ENCODE measurements at places on chromosomes 1 and 21.

DNA sequence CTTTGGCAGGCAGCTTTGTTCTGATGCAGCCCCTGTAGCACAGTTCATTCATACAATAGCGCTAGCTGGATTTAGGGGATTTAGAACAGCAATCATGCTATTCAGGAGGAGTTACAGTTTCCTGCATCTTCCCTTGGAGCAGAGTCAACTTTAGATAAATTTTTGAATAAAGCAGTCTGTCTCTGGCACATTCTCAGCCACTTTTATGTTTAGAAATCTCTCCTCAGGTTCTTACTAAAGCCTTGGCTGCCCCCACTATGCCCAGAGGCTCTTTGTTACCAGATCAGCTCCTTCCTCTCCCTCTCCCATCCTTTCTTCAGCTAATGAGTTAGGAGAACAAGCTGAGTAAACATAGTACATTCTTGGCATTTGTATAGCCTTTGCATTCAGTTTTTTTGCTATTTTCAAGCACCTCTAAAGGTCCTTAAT lies 17.0 kb upstream of the PIGC start:
- no peak for DNase-seq

- no peak for DNase-seq
Measured at GRCh38 chr1:241235256-241235897, 121.6 kb downstream of the RGS7 start.

DNA sequence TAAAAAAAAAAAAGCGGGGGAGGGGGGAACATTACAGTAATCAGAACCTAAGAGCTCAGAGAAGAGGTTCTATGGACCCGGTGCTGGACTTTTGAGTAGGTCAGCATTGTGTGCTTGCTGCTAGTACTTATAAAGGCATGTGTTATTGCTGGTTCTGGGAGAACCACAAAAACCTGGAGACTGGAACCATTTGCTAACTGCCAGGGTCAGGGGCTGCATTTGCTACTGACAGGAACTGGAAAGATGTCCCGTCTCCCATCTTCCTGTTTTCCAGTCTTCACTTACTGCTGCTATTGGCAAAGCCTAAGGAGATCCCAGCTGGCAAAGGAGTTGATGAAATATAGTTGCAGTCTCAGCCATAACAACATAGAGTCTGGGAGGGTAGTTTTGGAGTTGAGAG lies 4.3 kb downstream of the RNF2 start:
- DNase-seq: no peak

DNA sequence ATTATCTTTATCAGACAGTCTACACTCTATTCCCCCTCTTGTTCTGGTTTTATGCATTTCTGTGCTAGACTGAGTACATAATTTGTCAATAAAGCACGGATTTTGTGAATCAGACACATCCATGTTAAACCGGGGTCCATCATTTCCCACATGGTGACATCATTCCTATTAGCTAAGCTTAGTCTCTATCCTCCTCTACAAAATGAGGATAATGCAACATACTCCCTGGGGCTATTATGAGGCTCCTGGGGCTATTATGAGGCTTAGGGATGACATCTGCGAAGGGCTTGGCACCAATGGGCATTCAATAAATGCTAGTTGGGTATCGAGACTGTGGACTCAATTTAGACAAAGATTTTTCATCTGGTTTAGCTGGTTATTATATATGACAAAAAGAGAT lies 25.1 kb upstream of the APP start:
- DNase-seq: no peak

DNA sequence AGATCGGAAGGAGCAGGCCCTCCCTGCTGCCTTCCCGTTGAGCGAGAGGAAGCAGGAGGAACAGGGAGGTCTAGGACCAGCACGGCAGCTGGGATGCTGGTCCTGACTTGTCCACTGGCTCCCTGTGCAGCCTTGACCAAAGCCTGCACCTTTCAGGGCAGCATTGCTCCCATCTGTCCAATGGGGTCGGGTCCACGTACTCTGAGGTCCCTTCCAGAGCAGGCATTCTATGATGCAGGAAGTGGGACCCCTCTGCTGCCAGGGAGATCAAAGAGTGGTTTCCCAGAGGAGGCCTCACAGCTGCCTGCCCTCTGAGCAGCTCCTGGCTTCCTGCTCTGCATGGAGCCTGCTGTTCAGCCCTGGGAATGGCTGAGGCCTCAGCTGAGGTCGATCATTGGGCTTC lies 21.7 kb upstream of the ZNF362 start:
- no peak for DNase-seq

All from GM12864 (cell line).